ENCODE measurements at places on chromosomes 5 and 9.

- DNase-seq = no peak
These were observed 56.0 kb downstream of the KIAA0825 start for GRCh38 chr5:94562327-94562971.

GRCh38 chr9:8647824-8648223 is 848.2 kb upstream of the DMAC1 start:
- DNase-seq = no peak

DNA sequence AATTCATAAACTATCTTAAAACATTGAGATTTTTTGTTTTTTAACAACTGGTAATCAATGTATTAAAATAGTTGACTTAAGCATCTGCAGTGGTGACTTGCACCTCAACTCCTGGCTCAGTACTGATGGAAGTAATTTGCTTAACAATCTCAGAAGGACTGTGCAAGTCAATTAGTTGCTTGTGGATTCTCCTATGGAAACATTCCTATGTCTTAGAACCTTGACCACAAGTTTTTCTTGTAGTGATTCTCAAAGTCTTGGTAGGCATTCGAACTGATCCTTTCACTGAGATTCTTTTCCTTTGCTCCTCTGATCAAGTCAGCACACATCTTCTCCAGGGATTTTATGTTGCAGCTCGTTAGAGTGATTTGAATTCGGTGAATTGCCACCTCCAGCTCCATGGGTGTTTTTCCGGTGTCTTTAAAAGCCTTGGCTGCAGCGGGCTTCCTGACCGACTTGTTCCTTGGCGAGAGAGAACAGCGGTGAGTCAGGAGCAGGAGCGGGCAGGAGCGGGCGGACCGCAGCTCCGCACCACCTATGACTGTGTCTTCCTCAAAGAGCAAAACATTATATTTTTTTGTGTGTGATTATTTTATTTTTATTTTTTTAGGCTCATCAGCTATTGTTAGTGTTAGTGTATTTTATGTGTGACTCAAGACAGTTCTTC is 21.1 kb downstream of the HMGXB3 start:
- DNase-seq = no peak

DNA sequence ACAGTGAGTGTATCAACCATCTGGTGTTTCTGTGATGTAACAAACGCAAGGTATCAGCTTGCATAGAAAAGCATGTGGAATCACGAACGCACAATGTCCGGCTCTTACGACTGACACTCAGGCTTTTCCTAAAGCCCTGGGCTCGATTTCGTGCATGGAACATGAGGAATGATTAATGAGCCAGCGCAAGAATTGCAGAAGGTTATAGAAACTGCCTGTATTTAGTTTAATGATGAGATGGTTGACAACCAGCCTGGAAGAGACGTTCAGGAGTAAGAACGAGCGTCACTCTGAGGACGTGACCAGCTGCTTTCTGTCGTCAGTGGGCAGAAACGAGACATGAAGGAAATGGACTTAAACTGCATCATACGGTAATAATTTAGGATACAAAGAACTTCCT is 497.6 kb downstream of the IRX1 start:
- DNase-seq = no peak

- DNase-seq = no peak
These were observed 204.5 kb downstream of the MCTP1 start for GRCh38 chr5:95080441-95080840.

GRCh38 chr5:78327761-78328510 is 32.5 kb upstream of the SCAMP1 start:
- no peak for DNase-seq

GRCh38 chr9:72187121-72187695 is 38.0 kb downstream of the GDA start:
- no peak for DNase-seq

DNA sequence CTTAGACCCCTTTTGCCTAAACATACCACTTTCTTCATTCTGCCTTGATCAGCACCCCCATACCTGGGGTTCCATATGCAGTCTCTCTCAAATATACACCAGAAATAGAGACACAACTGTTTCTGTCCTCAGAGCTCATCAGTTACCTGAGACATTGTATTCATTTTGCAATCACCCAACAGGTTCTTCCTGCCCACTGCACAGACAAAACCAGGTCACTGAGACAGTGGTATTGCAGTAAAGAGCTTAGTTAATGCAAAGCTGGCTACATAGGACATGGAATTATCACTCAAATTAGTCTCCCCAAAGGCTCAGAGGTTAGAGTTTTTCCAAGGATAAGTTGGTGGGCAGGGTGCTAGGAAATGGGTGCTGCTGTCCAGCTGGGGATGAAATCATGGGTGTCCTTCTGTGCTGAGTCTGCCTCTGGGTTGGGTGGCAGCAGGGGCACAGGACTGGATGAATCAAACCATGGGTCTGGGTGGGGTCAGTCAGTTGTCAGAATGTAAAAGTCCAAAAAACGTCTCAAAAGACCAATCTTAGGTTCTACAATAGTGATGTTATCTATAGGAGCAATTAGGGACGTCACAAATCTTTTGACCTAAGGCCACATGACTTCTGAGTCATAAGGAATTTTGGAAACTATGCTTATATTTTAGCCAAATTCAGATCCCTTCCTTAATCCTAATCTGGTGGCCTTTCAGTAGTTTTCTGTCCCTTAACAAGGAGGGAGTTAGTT is 41.0 kb downstream of the KCNV2 start:
- DNase-seq = no peak

All from CD4-positive, alpha-beta T cell treated with Interleukin-4 for 4 hours (primary cell).